Hypothalamus (tissue), 51 donors: ENCODE measurements at places on chromosomes 7 and 10.

- DNase-seq: no peak
These were observed 131.6 kb downstream of the NRBF2 start for GRCh38 chr10:63264617-63265221.

DNA sequence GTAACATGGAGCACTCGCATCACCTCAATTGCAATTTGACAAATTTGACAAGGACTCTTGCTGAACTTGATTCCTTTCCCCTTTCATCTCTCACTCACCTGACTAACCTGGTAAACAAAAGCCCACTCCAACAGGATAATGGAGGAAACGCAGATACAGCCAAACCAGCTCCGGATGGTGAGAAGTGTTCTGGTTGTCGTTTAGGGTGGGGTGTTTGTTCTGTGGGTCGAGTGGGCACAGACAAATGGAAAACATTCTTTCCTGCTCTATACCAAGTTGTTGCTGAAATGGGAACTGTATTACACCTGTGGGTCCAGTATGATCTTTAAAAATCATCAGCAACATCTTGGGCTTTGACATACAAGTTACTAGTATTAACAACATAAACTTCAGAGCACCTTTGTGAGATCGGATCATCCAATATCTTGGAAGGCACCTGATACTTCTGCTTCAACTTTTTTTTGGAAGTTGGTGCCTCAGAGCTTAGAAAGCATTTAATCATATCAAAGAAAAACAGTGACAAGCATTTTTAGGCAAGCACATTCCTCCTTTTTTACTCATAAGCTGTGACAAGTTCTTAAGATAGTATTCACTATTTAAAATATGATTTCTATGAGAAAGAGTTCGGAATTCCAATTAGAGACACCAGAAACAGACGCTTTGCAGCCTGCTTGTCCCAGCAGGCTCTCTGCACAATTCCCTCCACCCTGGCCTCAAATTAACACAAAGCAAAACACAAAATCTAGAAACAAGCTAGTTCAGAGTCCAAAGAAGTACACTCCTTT lies 58.1 kb downstream of the CCDC186 start:
- no peak for DNase-seq

GRCh38 chr10:86443069-86443468 lies 76.5 kb upstream of the GRID1 start:
- DNase-seq: no peak

GRCh38 chr7:74202841-74203556 lies 6.8 kb upstream of the LAT2 start:
- no peak for DNase-seq

DNA sequence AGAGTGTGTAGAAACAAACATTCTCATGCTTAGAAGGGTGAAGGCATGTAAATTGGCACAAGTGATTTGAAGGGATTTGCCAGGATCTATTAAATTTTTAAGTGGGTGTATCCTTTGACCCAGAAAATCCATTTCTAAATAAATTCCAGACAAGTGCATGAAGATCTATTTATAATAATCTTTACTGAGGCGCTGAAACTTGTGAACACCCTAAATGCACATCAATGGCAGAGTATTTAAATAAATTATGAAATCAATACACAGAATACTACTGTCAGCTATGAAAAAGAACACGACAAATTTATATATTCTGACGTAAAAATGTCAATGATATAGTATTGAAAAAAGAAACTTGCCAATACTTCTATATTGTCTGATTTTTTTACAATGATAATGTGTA lies 17.9 kb downstream of the ZNF777 start:
- DNase-seq: no peak

DNA sequence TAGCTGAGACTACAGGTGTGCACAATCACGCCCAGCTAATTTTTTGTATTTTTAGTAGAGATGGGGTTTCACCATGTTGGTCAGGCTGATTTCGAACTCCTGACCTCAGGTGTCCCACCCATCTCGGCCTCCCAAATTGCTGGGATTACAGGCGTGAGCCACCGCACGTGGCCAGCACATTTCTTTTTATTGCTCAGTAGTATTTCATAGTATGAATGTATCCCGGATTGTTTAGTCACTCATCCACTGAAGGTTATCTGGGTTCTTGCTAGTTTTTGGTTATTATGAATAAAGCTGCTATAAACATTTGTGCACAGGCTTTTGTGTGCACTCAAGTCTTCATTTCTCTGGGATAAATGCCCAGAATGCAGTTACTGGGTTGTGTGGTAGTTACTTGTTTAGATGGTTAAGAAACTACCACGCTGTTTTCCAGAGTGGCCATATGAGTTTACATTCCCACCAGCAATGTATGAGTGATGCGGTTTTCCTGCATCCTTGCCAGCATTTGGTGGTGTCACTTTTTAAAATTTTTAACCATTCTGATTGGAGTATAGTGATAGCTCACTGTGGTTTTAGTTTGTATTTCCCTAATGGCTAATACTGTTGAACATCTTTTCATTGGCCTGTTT lies 275.8 kb upstream of the LYZL1 start:
- no peak for DNase-seq

GRCh38 chr10:52459097-52459496 lies 145.0 kb downstream of the DKK1 start:
- DNase-seq: no peak

- DNase-seq: no peak
These were observed 53.6 kb downstream of the PIK3AP1 start for GRCh38 chr10:96666741-96667140.

- peak; percentile 69 for DNase-seq
These were observed 11.4 kb upstream of the EBLN1 start for GRCh38 chr10:22228943-22229801.

DNA sequence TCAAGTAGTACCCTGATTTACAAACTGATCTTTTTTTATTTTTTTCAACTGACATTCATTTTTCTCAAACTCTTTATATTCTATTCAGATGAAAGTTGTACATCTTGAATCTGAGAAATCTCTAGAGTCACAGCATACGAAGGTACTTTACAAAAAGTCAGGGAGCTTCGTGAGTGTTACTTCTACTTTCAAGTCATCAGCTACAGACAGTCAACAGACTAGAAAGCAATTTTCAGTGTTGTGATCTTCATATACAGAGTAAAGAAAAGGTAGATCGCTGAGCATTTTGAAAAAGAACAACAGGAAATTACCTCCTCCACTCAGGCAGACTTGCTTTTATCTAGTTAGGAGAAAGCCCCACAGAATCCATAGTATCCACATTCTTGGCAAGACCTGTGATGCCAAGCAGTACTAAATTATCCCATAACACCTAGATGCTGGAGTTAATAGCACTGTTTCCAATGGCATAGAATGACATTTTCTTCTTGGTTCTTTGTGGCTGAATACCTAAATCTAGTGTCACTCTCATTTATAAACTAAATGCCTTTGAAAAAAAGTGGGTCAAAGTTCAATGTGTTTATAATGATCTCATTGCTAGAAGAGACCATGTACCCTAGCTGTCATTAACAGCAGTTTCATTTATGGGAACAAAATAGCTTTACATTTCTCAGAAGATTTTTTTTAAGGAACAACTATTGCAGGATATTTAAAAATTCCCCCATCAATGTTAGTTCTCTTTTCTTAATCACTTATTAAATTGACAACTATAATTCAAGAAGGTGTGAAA lies 12.0 kb upstream of the ZNF800 start:
- DNase-seq: no peak

GRCh38 chr7:11726001-11726793 lies 105.8 kb downstream of the THSD7A start:
- no peak for DNase-seq

- no peak for DNase-seq
These were observed 82.5 kb upstream of the CREB5 start for GRCh38 chr7:28329661-28330363.

DNA sequence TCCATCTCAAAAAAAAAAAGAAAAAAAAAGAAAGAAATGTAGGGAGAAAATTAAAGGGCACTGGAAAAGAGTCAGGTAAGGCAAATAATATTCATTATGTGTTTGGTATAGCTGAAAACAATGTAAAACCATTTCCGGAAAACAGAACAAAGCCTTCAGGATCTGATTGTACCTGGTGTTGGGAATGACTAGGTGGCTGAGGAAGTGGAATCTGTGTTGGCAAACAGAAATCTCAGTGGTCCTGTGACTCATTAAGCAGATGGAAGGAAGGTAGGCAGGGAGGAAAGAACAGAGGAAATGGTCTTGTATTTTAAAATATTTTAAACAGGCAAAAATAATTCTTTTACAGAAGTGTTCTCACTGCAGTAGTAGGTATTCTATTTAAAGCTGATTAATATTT lies 55.7 kb upstream of the GATA3 start:
- no peak for DNase-seq

- no peak for DNase-seq
These were observed 7.7 kb downstream of the ACSM6 start for GRCh38 chr10:95201736-95202135.
